CD4-positive, alpha-beta T cell treated with Interleukin-10 for 1 hour (primary cell): ENCODE measurements at places on chromosomes 16 and 17.

DNA sequence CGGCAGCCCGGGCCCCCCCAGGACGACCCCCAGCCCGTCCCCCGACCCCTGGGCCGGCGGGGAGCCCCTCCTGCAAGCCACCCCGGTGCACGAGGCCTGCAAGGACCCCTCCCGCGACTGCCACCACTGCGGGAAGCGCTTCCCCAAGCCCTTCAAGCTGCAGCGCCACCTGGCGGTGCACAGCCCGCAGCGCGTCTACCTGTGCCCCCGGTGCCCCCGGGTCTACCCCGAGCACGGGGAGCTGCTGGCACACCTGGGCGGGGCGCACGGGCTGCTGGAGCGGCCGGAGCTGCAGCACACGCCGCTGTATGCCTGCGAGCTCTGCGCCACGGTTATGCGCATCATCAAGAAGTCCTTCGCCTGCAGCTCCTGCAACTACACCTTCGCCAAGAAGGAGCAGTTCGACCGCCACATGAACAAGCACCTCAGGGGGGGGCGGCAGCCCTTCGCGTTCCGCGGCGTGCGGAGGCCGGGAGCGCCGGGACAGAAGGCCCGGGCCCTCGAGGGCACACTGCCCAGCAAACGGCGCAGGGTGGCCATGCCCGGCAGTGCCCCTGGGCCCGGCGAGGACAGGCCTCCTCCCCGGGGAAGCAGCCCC lies 15.6 kb upstream of the ZFPM1 start:
- peak; percentile 69 for DNase-seq

- peak; percentile 94 for DNase-seq
These were observed at the start of gene PER1 for GRCh38 chr17:8152112-8152775. Gene PER1, minus strand, starts transcription at chr17:8152404. Its CDS starts 1,698 bp downstream, at chr17:8150706.

- no peak for DNase-seq
These were observed 7.2 kb downstream of the NUBP1 start for GRCh38 chr16:10750793-10751192.

DNA sequence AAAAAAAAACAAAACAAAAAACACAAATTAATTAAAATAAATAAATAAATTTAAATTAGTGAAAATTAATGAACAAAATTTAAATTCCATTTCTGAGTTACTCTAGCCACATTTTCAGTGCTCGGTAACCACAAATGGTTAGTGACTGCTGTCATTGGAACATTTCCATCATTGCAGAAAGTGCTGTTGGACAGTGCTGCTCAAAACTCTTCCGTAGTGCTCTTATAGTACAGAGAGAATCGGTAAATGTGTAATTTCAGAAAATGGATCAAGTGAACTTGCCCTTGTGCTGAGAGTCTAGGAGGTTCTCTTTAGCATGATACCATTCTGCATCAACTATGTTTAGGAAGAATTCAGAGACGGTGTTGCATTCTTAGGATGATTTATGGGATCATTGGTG lies 23.7 kb downstream of the ZNRF1 start:
- no peak for DNase-seq

- peak; percentile 48 for DNase-seq
These were observed 26.9 kb downstream of the RGS9 start for GRCh38 chr17:65163990-65164495.

DNA sequence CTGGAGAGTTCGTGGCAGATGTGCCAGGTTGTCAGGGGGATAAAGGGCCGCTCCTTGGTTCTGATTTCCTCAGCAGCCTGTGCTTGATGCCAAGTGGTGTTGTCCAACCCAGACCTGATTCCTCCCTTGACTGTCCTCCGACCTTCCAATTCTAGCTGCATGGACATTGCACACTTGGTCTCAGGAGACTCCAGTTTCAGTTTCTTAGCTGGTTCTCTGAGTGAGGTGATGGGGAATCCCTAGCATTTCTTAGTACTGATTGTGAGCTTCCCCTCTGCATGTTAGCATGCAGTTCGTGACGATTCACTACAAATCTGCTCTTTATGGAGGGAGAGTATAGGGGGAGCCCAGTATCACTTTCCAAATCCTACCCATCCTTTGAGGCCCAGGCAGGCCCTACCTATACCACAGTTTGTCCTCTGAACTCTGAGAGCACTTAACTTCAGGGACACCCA lies 12.4 kb upstream of the CCR7 start:
- DNase-seq = peak; percentile 51

DNA sequence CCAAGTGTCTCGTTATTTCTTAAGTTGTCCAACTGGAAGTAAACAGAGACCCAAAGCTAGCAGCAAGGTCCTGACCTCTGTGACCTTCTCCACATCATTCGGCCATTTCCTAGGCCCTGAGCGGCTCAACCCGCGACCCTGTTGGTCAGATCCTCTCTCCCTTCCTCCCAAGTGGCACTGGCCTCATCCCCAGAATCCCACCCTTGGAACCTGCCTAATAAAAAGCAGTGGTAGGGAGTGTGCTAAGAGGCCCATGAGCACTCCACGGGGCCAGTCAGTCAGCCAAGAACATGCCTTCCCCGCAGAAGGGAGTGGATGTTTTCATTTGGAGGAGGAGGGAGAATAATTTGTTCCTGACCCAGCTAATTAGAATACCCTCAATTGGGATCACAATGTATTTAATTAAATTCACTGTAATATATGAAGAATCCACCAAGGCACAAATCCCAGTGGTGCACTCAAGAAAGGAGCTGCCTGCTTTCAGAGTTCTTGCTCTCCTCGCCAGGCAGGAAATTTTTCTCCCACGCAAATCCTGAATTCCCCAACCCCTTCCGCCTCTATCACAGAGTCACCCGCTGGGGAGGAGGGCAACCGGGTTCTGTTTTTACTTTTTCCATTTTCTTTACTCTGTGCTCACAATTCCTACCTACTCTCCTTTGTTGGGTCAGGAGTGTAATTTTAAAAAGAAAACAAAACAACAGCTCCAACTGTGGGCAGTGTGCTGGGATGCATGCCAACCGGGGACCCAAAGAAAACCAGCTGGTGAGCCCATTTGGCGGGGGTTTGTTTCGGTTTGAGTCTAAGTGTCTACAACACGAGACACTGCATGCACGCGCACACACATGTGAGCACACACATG lies 153.4 kb downstream of the ZFHX3 start:
- no peak for DNase-seq

- no peak for DNase-seq
These were observed 150.3 kb downstream of the AATF start for GRCh38 chr17:37098910-37099664.
